K562 (cell line): ENCODE measurements at places on chromosomes 1 and 21.

DNA sequence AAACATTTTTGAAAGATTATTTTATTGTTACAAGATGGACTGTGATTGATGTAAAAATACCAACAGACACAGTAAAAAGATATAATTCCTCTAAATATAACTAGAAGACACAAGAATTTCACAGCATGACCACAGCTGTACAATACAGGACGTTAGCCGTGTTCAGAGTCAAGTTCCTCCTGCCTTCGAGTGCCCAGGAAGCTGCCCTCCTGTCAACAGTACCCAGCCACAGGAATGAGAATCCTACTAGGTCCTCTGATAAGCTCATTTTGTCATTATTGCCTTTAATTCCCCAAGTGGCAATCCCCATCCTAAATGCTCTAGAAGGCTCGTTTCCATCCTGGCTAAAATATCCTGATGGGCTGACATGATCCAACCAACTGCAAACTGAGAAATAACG lies 16.4 kb upstream of the CAPN2 start:
- DNase-seq, result no peak

DNA sequence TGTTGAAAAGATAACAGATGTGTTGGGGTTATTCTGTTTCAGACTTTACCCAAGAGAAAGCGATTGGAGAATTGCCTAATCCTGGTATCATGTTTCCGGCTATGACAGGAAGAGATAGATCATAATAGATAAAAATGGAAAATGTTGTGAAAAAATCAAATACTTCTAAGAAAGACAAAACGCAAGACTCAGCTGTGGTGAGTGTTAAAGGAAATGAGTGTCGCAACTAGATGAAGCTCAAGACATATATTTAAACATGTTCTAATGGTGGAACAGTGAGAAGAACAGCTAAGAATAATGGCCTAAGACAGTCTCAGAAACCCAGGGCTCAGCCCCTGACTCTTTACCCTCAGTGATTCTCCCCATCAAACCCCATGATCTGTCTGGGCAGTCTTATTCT lies 426.7 kb upstream of the RUNX1 start:
- no peak for DNase-seq

DNA sequence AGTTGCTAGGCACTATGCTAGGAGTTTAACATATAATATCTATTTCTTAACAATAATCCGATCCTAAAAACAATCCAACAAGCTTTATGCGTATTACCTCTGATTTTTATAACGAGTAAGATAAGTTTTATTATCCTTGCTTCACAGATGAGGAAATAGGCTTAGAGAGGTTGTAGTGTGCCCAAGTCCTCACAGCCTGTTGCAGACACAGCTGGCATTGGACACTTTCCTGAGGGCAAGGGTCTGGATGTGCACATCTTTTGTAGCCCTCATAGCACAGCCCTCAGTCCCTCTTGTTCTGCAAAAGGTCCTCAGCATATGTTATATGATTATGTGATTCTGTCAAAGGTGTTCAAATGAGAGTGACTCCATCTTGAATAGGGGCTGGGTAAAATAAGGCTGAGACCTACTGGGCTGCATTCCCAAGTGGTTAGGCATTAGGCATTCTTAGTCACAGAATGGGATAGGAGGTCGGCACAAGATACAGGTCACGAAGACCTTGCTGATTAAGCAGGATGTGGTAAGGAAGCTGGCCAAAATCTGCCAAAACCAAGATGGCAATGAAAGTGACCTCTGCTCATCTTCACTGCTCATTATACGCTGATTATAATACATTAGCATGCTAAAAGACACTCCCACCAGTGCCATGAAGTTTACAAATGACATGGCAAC lies 75.7 kb upstream of the F3 start:
- DNase-seq, result no peak

GRCh38 chr21:32135401-32136363 lies 143.2 kb downstream of the MIS18A start:
- DNase-seq, result no peak

DNA sequence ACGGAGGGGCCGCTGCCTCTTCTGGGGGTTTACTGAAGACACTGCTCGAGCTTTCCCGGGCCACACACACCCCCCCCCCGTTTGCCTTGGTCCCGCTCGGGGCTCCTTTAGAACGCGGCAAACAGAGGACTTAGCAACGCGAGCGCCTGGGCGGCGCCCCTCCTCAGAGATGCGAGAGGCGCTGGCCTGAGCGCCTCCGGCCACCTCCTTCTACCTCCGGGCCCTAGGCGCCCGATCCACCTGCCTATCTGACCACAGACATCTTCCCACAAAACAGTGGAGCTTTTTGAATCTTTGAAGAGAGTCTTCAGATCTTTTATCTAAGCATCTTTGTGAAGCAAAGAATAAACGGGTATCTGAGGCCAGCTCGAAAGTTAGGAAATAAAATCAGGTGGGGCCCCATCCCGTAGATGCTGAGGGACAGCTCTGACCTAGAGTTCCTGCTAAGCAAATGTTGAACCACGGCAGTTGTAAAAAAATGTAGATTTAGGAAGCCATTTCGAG lies 436 bp upstream of the TTLL7 start:
- peak; percentile 81 for DNase-seq

GRCh38 chr1:65896721-65897120 lies 104.0 kb downstream of the PDE4B start:
- no peak for DNase-seq

DNA sequence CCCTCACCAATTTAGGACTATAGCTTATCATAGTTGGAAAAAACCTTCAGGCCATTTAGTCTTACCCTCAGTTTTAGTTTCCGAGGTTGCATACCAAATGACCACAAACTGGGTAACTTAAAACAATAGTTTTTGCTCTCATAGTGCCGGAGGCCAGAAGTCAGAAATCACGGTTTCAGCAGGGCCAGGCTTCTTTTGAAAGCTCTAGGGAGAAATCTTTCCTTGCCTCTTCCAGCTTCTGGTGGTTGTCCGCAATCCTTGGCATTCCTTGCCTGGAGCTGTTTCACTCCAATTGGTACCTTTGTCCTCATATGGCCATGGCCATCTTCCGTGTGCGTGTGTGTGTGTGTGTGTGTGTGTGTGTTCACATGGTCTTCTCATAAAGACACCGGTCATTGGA lies 12.4 kb upstream of the PLXNA2 start:
- DNase-seq, result no peak

GRCh38 chr1:114319418-114319817 lies 165.7 kb upstream of the SYT6 start:
- no peak for DNase-seq

DNA sequence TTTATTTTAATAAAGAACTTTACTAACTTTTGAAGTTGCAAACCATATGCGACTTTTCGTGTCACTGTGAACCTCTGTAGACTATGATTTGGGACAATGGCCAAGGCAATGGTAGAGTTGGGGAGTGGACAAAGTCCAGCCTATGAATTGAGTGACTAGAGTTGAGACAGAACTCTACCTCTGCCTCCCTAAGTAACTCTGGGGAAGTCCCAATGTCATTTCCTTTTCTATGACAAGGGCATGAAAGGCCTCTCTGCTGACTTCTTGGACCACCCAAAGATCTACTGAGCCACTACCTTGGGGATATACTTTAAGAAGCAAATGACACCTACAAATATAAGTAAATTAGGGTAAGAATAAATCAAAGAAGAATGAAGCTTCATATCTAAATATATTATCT lies 19.3 kb downstream of the BEND5 start:
- DNase-seq, result no peak

DNA sequence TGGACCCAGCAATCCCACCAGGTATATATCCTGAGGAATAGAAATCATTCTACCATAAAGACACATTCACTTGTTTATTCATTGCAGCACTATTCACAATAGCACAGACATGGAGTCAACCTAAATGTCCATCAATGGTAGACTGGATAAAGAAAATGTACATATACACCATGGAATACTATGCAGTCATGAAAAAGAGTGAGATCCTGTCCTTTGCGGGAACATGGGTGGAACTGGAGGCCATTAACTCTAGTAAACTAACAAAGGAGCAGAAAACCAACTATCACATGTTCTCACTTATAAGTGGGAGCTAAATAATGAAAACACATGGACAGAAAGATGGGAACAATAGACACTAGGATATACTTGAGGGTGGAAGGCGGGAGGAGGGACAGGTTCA lies 36.1 kb upstream of the PRKACB start:
- DNase-seq, result no peak

DNA sequence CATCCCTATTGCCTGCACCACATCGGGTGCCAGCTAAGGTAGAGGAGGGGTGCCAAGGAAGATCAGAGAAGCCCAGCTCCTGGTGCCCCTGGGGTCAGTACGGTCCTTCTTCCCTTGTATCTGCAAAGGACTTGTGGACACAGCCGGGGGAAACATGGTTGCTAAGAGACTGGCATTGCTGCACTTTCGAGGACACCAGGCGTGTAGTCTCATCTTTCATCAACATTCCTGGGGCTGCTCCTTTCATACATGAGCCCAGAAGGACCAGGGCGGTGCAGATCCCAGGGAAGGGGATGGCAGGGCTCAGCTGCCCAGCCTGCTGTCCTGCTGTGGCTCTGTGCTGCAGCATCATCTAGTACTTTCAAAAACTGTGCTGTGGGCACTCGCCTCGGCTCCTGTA lies 61.0 kb downstream of the RUNX1 start:
- no peak for DNase-seq

- DNase-seq, result no peak
These were observed 11.8 kb downstream of the CD101 start for GRCh38 chr1:117013309-117013858.

DNA sequence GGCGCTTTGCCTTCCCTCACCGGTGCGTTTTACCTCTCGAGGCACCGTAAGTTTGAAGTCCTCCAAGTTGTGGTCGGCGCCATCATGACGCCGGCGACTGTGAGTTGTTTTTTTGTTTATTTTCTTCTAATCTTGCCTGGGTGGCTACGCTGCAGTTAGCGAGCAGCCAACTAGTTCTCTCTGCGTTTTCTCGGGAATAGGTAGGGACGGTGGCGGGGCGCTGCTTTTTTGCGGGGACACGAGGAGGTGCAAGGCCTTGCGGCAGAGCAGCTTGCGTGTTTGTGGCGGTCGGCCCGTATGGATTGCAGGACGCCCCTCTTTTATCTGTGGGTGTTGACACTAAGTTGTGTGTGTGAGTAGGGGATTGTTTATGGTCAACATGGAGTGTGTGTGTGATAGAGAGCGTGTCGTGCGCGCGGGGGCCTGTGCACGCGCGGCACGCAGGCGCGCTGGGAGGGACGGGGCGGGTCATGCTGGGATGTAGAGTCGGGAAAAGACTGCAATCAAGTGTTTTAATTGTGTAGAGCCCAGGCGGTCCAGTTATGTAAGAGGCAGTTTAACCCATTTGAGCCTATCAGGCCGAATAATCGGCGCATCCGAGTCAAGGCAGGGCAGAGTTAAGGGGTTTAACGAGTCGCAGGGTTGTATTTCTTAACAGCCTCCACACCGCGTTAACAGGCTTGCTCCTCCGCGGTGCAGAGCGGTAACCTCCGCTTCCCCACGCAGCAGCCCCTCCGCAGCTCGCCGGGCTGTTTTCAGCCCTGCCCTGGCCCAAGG lies 1.2 kb upstream of the NEGR1 start:
- DNase-seq, result no peak

DNA sequence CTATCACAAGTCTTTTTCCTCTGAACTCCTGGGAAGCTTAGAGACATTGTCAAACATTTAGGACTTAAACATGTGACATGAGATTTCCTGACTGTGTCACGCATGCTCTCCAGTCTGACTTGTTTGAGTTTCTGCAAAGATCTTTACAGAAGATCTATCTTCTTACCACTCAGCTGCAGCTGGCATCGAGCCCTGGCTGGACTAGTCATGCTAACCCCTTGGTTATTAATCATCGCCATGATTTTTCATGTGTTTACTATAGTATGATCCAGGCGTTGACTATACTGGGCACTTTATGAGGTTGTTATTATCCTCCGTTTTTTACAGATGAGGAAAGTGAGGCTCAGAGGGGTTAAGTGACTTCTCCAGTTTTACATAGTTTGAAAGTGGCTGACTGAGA lies 18.1 kb upstream of the IRF2BP2 start:
- DNase-seq, result no peak

DNA sequence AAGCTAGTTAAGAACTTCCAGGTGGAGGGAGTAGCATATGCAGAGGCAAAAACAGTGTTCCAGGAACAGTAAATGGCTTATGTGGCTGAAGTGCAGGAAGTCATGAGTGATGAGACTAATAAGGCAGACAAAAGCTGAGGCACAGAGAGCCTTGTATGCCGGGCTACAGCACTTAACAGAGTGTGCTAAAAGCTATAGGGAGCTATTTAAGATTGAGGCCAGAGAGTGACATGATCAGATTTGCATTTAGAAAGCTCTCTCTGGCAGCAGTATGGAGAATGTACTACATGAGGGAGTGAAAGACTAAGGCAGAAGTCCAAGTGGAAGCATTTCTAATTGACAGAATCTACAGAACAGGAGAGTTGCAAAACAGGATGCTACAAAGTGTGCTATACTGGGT lies 38.6 kb downstream of the WASF2 start:
- DNase-seq, result no peak

- DNase-seq, result no peak
These were observed 95.9 kb downstream of the DAB1 start for GRCh38 chr1:57327946-57328345.

DNA sequence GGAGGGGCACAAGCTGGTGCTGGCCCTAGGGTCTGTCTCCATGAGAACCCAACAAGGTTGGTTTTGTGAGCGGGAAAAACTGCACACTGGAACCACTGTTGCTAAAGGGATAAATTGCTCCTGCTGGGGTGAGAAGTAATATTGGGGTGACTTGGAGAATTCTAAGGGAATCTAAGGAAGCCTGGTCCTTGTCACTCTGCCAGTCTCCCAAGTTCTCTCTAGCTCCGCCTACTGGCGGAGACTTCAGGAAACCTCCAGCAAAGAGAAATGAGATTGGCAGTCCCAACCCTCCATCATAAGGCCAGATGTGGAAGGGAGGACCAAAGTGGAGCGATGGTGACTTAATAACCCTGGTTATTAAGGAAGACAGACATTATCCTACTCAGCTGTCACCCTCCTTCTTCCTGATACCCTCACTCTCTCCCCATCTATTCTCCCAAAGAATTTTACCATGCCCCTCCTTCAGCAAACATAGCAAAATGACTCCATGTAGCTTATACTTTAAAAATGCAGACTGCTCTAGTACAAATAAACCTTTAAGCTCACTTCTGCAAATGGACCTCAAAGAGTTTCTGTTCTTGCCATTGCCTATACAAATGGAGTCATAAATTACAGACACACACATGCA lies 2.7 kb downstream of the LCE1F start:
- DNase-seq, result peak; percentile 35

DNA sequence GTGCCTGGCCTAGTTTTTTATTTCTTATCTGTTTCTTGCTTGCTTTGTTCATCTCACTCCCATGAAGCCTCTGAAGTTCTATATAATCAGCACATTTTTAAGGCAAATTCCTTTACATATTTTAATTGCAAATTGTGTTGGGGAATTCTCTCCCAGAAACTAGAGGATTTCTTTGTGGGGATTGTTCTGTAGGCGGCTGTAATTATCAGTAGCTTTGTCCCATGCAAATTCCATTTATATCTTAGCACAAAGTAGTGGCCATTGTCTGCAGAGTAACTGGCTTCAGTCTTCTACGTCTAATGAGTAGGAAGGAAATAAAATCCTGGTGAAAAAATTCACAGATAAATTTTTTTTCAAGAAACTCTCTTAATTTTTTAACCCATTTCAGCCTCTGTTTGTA lies 35.7 kb downstream of the CLEC20A start:
- DNase-seq, result no peak
